ENCODE measurements at places on chromosomes 13 and 19. TPM values are rescaled to one million over a fixed set of nuclear protein-coding genes. Genes with fewer than 3 reads are reported as not detected.

GRCh38 chr19:12790628-12791344, 500 bp upstream of the JUNB start:
- peaks cover 6% of the 10 kb centered on the region for H3K4me1 ChIP-seq
- DNase-seq, result no peak
- peak overlapping the region; percentile 92 for H3K4me3 ChIP-seq
- peak overlapping the region; percentile 98 for H3K27ac ChIP-seq

The AZU1 gene
- not detected for total RNA-seq

DNA sequence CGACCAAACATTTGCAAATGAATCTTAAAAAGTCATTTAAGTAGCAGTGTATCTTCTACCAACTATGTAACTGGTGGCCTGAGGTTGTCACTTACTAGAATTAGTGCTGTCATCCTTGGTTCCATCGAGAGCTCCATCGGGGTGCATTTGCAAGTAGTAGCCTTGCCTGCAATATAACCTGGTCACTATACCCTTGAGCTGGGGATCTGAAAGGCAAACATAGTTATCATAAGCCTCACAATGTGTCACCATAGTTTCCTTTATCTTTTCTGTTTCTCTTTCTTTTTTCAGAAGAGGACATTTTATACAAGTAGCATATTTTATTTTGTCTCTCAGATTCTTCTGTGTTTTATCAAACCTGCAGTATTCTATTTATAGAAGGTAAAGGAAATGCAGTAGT, 422.6 kb downstream of the ITGBL1 start:
- DNase-seq, result no peak
- H3K36me3 ChIP-seq, result peaks cover 4% of the 10 kb centered on the region
- H3K27ac ChIP-seq, result no peak overlapping the region
- H3K4me3 ChIP-seq, result no peak overlapping the region

The RGL3 gene
- 3.7 TPM for total RNA-seq

DNA sequence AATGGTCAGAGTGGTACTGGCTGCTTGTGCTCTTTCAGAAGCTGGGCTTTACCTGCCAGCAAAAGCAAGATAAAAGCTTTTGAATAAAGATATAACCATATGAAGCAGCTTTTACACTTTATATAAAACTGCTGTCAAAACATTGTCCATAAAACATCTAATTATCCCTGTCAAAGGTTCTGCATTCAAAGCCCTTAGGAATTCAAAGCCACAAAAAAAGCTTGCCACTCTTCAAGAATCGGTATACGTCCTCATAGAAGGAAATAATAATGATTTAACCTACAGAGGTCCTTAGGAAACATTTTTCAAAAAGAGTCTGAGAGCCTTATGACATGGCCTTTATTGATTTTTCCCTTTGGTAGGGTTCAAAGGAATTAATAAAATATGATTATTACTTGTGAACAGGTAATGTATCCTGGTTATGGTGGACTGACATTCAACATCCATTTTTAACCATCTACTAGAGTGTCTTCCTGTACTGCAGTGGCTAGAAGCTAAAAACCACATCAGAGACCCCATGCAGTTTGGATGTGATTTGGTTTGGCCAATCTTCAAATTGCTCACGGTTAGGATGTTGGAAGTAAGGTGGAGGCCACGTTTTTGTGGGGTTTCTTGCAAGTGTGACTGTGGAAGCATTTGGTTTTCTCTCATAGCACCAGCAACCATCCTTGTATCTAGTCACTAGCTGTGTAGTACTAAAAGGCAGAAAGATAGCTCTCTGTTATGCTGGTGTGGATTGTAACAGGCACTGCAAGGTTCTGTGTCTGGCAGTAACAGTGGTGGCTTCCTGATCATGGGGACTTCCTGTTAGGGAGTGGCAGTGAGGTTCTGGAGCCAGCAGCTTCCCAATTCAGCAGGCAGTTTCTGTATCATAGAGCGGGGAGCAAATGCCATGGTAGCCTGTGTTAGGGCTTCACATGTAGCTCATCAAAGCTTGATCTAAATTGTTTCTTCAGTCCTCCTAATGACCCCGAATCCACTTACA, 441.5 kb downstream of the DIAPH3 start:
- H3K27me3 ChIP-seq, result no peaks in the 10 kb centered on the region
- no peak overlapping the region for H3K27ac ChIP-seq
- H3K4me1 ChIP-seq, result no peaks in the 10 kb centered on the region
- H3K4me3 ChIP-seq, result no peak overlapping the region
- DNase-seq, result no peak

The LRP3 gene
- 23.8 TPM for total RNA-seq

- H3K4me3 ChIP-seq, result no peak overlapping the region
- H3K27ac ChIP-seq, result no peak overlapping the region
- H3K4me1 ChIP-seq, result no peaks in the 10 kb centered on the region
- H3K27me3 ChIP-seq, result no peaks in the 10 kb centered on the region
- DNase-seq, result no peak
- H3K36me3 ChIP-seq, result no peaks in the 10 kb centered on the region
These were observed 25.6 kb downstream of the RUBCNL start for GRCh38 chr13:46361276-46361934.

DNA sequence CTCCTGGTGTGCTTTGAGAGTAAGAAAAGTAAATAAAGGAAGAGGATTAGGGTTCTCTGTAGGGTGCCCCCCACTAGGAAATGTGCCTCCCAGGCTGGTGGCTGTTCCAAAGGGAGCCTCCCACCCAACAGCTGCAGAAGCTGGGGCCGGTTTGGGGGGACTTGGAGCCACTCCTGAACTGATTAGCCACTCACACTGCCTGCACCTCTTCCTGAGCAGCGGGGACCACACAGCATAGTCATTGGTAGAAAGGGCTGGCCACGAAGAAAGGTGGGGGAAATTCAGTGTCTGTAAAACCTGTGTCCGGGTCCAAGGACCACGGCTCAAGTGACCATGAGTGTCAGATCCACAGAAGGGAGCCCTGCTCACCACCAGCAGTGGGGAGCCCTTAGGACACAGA, 55.6 kb downstream of the SPACA7 start:
- H3K27ac ChIP-seq, result no peak overlapping the region
- H3K4me1 ChIP-seq, result no peaks in the 10 kb centered on the region
- no peaks in the 10 kb centered on the region for H3K36me3 ChIP-seq
- H3K4me3 ChIP-seq, result no peak overlapping the region

The WDR62 gene
- 0.98 TPM for total RNA-seq

DNA sequence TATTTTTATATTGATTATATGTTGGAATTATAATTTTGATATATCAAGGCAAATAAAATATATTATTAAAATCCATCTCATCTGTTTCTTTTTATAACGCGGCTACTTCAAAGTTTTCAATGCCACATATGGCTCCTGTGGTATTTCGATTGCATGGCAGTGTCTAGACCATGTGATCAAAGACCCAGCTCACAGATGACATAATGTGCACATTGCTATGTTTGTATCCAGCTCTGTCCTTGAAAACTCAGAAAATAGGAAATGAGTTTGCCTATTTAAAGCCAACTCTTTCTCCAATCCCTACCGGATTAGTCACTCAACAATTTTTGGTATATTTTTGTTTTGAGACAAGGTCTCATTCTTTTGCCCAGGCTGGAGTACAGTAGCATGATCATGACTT, 26.2 kb downstream of the TMTC4 start:
- no peak overlapping the region for H3K4me3 ChIP-seq
- H3K4me1 ChIP-seq, result no peaks in the 10 kb centered on the region
- no peaks in the 10 kb centered on the region for H3K27me3 ChIP-seq
- DNase-seq, result no peak
- H3K27ac ChIP-seq, result no peak overlapping the region
- no peaks in the 10 kb centered on the region for H3K36me3 ChIP-seq

The ACP7 gene
- not detected for total RNA-seq

GRCh38 chr13:20125129-20125782, 35.6 kb downstream of the GJA3 start:
- no peaks in the 10 kb centered on the region for H3K4me1 ChIP-seq
- DNase-seq, result no peak
- H3K4me3 ChIP-seq, result no peak overlapping the region
- no peaks in the 10 kb centered on the region for H3K27me3 ChIP-seq
- H3K36me3 ChIP-seq, result no peaks in the 10 kb centered on the region

GRCh38 chr13:100646030-100646673, 28.4 kb downstream of the TMTC4 start:
- H3K27me3 ChIP-seq, result no peaks in the 10 kb centered on the region
- H3K27ac ChIP-seq, result no peak overlapping the region
- H3K4me3 ChIP-seq, result no peak overlapping the region
- no peaks in the 10 kb centered on the region for H3K4me1 ChIP-seq

- H3K27me3 ChIP-seq, result no peaks in the 10 kb centered on the region
- DNase-seq, result no peak
- no peak overlapping the region for H3K4me3 ChIP-seq
- no peak overlapping the region for H3K27ac ChIP-seq
- no peaks in the 10 kb centered on the region for H3K4me1 ChIP-seq
These were observed 198.1 kb downstream of the VWA8 start for GRCh38 chr13:41762796-41763195.

DNA sequence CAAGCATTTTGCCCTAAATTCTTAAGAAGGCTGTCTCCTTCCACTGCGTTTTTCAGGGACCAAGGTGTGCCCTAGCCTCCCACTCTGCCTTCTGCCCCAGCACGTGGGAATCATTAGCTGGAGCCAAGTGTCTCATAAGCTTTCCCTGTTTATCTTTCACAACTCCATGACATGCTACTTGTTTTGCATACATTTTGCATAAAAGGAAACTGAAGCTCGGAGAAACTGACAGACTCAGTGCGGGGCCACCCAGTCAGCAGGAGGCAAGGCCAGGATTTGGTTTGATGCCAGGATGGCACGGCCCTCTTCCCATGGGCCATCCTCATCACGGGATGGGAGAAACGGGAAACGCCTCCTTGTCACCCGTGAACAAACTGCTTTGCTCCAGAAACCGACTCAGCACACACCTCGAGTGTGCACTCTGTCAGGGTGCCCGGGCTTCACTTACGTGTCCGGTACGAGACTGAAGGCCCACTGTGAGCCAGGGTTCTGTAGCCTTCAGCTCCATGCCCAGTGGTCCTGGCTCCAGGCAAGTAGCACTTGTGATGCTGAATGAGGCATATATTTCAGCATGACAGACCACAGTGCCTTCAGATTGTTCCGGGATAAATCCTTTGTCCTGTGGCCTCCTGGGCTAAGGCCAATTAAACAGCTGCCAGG, 9.6 kb downstream of the CEBPA start:
- no peak for DNase-seq
- H3K27me3 ChIP-seq, result no peaks in the 10 kb centered on the region
- H3K36me3 ChIP-seq, result no peaks in the 10 kb centered on the region
- no peak overlapping the region for H3K4me3 ChIP-seq
- H3K4me1 ChIP-seq, result peaks cover 3% of the 10 kb centered on the region

- H3K27me3 ChIP-seq, result no peaks in the 10 kb centered on the region
- H3K4me1 ChIP-seq, result no peaks in the 10 kb centered on the region
- no peak overlapping the region for H3K27ac ChIP-seq
- peaks cover 4% of the 10 kb centered on the region for H3K36me3 ChIP-seq
- DNase-seq, result no peak
These were observed 938.9 kb upstream of the PRR20A start for GRCh38 chr13:56201834-56202233.

GRCh38 chr13:90710164-90710759, 637.2 kb upstream of the MIR17HG start:
- no peak for DNase-seq
- no peaks in the 10 kb centered on the region for H3K36me3 ChIP-seq
- H3K27ac ChIP-seq, result no peak overlapping the region
- H3K4me1 ChIP-seq, result no peaks in the 10 kb centered on the region
- H3K27me3 ChIP-seq, result no peaks in the 10 kb centered on the region
